ENCODE measurements at places on chromosomes 1 and 21.

DNA sequence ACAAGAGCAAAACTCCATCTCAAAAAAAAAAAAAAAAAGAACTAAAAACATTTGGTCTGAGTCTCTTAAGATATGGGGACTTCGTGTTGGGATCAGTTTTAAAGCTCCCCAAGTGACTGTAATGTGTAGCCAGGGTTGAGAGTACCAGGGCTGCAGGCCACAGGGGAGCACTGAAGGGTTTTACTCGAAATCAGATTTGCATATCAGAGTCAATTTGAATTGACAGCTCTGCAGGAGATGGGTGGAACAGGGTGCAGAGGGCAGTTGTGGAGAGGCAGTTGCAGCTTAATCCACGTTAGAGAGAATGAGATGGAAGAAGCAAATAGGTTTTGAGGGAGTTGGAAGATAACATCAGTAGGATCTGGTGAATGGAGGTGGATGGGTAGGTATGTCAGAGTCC lies 20.6 kb upstream of the ELOA start:
- DNase-seq: no peak

DNA sequence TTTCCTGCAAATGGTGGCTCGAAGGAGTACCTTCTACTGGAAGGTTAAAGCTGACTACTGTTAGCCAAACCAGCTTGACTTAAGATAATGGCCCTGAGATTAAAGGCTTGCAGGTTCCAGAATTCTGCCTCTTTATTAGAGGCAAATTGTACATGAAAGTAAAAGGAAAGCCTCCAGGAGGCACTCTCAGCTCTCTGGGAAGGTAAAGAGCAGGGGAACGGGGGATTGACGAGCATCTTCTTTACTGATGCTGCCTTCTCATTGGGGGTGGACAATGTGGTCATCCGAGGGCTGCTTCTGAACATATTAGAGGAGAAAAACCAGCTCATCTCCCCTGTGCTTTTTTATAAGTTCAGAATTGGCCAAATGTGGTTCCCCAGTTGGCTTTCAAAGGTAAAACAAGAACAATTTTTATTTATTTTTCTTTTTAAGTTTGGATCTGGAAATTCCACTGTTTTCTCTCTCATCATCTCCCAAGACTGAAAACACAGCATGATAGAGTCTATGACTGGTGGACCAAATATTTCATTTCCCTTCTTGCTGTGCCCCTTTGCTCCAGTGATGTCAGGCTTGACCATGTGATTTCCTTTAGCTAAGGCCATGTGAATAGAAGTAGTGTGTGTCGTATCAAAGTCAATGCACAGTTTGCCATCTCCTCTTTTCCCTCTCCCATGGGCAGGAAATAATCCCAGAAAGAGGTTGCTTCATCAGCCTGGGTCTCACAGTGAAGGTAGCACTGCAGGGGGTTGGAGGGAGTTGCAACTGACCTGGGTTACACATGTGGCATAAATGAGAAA lies 292.7 kb downstream of the PRDM2 start:
- no peak for DNase-seq

GRCh38 chr1:153790966-153791647 lies 15.9 kb downstream of the SLC27A3 start:
- DNase-seq: peak; percentile 75

DNA sequence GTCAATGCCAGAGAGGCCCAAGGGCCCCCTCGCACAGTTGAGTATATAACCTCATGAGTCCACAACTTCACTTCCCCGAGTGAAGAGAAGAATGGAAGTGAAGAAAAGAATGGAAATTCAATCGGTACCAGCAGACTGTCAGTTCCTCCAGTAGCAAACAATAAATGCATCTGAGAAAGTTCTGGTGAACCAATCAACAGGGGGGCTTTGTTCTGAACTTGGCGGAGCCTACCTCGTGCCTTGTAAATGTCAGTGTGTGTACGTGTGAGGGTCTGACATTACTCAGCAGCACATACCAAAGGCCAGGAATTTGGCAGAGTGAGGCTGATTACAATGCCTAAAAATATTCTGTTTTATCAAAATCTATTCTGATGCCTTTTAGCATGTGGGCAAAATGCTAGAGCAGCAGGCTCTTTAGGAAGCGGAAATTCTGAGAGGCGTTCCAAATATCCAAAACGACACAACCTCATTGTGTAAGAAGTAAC lies 238.5 kb downstream of the LTN1 start:
- DNase-seq: no peak

- DNase-seq: no peak
These were observed 58.5 kb upstream of the IVNS1ABP start for GRCh38 chr1:185375583-185375982.

GRCh38 chr1:203888807-203889251 lies 27.4 kb downstream of the SNRPE start:
- peak; percentile 73 for DNase-seq

Data from renal cortical epithelial cell (primary cell).